Fibroblast of villous mesenchyme (primary cell): ENCODE measurements at places on chromosomes 1 and 21. TPM values are rescaled to one million over a fixed set of nuclear protein-coding genes. Genes with fewer than 3 reads are reported as not detected.
A peak's percentile ranks its signal among the peaks of the same experiment; 100 is the strongest.

DNA sequence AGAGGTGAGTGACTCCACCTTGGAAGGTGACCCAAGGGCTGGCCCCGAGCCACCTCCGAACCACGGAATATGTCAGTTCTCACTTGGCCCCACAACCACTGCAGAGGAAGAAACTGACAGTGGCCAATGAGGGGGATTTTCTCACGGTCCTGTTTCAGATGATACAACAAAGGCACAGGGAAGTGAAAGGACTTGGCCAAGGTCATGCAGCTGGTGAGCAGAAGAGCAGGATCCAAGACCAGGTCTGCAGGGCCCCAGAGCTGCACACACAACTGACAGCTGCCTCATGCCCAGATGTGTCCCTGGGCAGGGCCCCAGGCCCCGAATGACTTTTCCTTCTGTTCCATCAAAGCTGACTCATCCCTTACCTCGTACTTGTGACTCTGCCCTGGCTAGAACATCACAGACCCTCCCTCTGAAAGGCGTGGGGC lies 25.8 kb upstream of the EVA1B start:
- peak; percentile 53 for DNase-seq

DNA sequence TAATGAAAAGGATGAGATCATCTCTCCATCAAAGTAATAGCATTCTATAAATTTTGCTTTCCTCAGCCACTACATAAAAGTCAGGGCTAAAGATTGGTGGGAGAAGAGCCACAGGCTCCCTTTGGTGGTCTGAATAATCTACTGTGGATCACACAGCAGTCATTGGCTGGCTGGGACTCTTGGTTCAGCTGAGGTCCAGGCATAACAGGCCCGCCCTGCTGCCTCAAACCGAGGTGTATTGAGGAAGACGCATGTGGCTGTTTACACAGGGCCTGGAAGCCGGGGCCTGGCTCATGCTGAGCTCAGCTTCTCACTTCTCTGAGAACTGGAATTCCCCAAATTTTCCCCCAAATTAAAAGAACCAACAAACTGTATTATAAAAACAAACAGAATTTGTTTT lies 139.2 kb downstream of the PTPRC start:
- DNase-seq = peak; percentile 55

- peak; percentile 57 for DNase-seq
These were observed 24.5 kb upstream of the RGS1 start for GRCh38 chr1:192550922-192551534.

DNA sequence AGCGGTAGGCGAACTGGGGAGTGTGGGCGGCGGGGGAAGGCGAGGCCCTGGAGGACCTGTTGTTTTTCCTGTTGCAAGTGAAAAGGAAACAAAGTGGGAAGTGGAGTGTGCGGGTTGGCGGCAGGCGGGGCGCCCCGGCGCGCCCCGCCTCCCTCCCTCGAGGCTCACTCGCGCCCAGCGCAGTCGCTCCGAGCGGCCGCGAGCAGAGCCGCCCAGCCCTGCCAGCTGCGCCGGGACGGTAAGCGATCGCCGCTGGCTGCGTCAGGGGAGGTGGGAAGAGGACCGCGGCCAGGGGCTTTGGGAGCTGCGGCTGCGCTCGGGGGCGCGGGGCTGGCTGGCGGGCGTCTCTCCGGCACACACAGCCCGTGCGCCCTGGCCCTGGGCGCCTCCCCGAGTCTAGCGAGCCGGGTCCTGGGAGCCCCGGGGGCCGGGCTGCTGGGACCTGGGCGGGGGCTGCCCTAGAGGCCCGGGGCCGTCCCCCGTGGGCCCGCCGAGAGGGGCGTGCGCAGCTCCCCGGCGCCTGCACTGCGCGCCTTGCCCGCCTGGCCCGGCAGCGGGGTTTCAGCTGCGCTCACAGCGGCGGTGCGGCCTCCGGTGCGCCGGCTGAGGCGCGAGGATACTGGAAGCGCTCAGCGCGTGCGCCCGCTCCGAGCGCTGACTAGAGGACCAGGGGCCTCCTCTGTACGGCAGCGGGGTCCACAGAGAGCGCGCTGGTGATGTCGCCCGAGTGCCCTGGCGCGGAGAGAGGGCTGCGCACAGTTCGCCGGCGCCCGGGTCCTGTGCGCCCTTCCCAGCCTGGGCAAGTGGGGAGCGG lies at the start of gene PIK3CD:
TSS of gene PIK3CD (plus strand) at position 167 of the 814 bp plus-strand sequence. CDS start 58,725 bp downstream, outside the sequence.
- peak; percentile 34 for DNase-seq

DNA sequence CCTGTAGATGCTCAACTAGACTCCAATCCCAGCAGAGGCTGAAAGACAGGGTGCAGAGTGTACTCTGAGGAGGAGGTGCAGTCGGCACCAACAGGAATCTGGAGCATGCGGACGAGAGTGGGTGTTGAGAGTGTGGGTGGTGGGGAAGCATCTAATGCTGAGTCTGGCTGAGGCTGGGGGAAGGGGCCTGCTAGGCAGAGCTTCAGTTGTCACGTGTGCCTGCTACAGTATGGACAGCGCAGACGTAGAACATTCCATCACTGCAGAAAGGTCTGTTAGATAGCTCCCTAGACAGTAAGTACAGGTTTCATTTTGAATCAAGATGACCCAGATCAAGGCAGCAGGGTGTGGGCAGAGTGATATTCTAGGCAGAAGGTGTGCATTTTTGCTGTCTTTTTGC lies 23.1 kb downstream of the SNAP47 start:
- DNase-seq = no peak

DNA sequence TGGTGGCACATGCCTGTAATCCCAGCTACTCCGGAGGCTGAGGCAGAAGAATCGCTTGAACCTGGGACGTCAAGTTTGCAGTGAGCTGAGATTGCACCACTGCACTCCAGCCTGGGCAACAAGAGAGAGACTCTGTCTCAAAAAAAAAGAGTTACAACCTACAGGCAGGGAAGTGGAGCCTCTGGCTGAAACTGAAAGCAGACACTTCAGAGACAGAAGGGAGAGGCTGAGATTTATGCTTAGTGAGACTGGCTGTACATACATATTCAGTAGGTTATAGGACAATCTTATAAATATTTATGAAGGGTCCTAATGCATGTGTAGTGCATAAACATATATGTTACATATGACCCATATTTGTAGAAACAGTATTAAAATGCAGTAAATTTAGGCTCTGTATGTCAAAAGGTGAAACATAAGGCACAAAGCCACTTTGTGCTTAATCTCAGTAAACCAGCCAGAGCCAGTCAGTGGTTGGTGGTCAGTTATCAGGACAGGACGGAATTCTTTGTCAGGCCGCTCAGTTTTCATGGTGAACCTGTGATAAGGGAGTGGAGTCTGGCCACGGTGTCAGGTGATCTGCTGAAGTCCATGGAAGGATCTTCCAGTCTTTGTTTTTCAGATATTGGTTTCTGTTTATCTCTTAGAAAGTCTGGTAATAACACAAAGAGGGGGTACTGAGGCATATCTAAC lies 13.7 kb downstream of the RHEX start:
- no peak for DNase-seq

DNA sequence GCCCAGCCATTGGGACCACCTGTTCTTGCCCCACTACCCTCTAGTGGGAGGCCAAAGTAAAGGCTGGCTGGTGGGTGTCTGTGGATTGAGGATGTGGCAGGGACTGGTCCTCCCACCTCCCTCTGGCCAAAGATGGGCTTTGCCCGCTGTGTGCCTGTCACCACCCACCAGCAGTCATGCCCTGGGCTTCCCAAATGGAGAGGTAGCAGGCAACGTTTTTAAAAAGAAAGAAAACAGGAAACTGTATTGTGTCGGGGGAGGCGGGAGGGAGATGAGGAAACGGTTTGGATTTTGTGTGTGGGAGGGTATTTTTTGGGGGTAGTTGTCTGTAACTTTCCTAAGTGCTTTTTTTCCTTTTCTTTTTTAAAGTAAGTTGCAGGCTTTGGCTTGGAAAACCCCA lies 30.1 kb downstream of the SZRD1 start:
- DNase-seq = no peak

- DNase-seq = no peak
These were observed 86.5 kb upstream of the IFFO2 start for GRCh38 chr1:19042675-19043578.

The AMY1B gene
- total RNA-seq = not detected in 2 replicates

The FCGR3B gene
- not detected in 2 replicates for total RNA-seq

- DNase-seq = no peak
These were observed 17.4 kb downstream of the DMRTA2 start for GRCh38 chr1:50405814-50406213.

GRCh38 chr21:27388825-27389224 lies 421.9 kb upstream of the ADAMTS5 start:
- DNase-seq = no peak

The LRRC38 gene
- total RNA-seq = not detected in 2 replicates

DNA sequence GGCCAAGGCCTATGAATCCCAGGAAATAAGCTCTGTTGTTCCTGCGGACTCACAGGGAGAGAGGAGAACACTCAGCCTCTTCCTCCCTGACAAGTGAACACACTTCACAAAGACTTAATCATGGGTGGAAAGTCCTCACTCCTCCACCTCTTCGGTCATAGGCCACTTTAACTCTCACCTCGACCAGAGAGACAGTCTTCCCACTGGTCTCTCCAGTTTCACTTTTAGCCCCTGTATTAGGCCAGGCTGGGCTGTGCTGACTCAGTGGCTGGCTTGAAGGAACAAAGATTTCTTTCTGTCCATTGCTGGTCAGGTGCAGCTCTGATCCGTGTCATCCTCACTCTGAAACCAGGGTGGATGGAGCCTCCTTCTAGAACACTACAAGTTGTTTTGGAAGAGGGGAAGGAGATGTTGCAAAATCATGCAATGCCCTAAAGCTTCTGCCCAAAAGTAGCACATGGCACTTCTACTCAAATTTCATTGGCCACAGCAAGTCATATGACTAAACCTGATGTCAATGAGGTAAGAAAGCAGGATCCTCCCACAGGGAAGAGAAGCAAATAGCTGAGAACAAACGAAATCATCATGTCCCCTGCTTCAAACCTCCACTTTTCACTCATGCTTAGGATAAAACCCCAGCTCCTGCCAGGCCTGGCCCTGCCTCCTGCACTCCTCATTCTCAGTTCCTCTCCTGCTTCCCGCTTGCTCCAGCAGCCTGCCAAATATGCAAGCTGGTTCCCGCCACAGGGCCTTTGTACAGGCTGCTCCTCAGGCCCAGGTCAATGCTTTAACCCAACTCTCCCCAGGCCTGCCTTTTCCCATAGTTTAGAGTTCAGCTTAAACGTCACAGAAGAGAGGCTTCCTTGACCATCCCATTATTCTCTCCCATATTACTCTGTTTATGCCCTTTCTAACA lies 150.5 kb upstream of the RUNX3 start:
- DNase-seq = peak; percentile 9

DNA sequence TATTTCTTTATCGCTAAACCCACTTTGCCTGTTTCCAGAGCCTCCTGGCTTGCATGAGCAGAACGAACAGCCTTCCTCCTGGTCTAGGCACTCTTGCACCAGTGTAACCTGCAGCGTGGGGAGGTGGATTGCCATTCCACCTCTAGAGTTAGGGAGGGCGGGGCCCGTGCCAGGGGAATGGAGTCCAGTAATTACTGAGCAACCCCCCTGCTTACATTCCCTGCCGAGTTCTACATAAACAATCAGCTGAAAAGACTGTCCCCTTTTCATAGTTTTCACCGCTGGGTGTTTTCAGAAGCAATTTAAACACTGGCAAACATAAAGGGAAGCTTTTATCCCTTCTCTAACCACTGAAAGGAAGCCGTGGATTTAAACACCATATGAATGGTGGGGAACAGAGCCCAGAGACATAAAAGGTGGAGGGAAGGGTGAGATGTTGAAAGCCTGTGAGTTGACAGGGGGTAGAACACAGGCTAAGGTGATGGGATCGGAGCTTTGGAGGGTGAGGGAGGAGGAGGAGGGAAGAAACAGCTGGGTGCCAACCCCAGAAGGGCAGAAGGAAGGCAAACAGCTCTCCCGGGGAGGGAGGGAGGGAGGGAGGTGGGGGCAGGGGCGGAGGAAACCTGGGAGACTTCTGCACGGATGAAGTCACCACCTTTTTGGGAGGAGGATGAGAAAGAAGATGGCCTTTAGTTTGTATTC lies 68.0 kb upstream of the WDR26 start:
- DNase-seq = peak; percentile 66

DNA sequence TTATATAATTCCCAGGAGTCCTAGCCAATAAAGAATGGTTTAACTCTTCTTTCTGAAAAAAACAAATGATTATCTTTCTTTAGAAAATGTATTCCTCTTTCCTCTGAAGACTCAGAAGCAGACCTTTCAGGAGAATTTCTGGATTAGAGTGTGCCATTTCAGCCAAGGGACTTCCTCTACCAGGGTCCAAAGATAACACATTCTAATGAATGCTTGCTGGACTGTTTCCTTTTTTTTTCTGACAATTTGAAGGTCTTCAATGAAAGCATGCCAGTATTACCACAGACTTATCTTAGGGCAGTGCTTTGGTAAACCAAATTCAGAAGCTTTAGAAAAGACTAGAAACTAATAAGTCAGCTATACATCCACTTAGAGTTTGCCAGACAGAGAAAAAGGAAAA lies 80.5 kb downstream of the RERE start:
- DNase-seq = no peak

DNA sequence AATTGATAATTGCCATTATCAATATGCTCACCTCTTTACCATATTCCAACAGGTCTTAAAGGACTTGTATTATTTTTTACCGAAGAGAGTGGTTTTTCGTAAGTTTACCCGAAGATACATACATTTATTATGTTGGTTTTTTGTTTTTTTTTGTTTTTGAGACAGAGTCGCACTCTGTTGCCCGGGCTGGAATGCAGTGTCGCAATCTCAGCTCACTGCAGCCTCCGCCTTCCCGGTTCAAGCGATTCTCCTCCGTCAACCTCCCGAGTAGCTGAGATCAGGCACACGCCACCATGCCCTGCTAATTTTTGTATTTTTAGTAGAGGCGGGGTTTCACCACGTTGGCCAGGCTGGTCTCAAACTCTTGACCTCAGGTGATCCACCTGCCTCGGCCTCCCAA lies 30.8 kb downstream of the NR5A2 start:
- DNase-seq = no peak

GRCh38 chr1:160196143-160196542 lies 5.8 kb downstream of the CASQ1 start:
- no peak for DNase-seq

- peak; percentile 42 for DNase-seq
These were observed 431 bp downstream of the EEIG2 start for GRCh38 chr1:108560189-108560873.

- no peak for DNase-seq
These were observed 8.0 kb downstream of the ADGRL2 start for GRCh38 chr1:81808760-81809159.

DNA sequence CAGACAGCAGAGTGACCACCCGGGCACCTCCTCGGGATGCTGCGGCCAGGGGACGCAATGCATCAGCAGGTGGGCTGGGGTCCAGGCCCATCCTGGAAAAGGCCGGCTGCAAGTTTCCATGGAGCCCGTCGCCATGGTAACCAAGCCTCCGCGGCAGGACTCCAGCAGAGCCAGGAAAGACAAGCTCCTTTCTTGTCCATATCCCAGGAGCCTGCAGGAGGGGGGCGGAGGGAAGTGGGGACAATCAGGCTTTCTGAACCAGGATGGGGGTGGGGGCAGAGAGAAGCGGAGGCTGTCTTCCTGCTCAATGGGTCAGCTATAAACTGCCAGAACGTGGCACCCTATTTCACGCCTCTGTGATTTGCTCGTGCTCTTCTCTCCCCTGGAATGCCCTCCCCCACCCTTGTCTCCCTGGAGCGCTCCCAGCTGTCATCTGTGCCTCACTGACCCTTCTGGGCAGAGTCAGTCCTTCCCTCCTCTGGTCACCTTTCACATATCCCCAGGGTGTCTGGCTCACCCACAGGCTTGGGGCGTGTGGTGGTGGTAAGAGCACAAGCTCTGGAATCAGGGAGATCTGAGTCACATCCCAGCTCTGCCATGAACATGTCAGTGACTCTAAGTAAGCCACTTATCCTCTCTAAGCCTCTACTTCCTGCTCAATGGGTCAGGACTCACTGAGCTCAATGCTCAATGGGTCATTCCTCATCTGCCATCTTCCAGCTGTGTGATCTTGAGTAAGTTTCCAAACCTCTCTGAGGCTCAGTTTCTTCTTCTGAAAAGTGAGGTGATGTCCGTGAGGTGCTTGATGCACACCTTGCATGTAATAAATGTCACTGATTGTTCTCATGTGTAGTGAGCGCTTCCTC lies 58.9 kb upstream of the LAPTM5 start:
- peak; percentile 93 for DNase-seq
